ENCODE measurements at places on chromosomes 2 and 18.

- peak; percentile 58 for DNase-seq
These were observed 12.6 kb downstream of the ITPRID2 start for GRCh38 chr2:181904022-181904632.

DNA sequence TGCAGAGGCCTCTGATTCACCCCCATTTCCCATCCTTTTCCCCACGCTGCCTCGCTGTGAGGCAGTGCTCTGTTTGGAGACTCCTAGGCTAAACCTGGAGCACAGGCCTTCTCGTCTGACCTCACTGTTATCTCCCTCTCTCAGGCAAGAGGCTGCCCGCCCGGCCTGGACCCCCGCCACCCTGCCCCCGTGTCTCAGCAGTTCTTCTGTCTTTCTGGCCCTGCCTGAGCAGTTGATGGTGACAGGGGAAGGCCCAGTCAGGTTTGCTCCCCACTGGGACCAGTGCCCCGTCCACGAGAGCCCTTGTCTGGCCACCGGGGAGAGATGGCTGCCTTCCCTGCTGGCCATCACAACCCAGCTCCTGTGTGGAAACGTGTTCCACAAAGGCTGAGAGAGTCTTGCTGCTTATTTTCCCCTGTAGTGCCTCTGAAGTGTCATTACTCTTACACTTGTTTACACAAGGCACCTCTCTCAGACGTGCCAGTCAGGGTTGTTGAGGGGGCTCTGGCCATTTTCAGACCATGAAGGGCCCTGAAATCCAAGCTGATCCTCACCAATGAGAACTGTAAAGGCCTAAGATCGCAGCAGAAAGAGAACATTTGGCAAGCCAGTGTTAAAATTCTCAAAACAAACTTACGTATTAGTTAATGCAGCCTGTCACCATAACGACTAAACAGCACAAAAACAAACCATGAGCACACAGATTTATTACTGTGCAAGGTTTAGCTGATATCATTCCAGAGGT is 210.9 kb downstream of the NDUFA10 start:
- DNase-seq, result no peak

DNA sequence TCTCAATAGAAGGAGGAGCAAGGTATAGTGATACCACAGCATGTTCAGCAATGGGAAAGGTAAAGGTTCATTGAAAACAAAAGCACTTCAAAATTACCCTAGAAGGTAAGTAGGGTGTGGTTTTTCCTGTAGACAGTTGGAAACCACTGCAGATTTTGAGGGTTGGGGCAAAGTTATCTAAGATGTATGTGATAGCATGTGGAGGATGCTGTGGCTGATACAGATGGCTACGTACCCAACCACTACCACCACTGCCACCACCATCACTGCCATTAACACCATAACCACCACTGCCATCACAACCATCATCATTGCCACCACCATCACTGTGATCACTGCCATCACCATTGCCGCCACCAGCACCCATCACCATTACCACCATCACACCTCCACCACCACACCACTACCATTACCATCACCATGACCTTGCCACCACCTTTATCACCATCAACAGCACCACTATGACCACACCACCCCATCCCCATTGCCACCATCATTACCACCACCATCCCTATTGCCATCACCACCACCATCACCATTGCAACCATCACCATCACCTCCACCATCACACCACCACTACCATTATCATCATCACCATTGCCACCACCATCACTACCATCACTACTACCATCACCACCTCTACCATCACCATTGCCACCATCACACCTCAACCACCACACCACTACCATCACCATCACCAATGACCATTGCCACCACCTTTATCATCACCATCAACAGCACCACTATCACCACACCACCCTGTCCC is 3.7 kb downstream of the TMSB10 start:
- no peak for DNase-seq

DNA sequence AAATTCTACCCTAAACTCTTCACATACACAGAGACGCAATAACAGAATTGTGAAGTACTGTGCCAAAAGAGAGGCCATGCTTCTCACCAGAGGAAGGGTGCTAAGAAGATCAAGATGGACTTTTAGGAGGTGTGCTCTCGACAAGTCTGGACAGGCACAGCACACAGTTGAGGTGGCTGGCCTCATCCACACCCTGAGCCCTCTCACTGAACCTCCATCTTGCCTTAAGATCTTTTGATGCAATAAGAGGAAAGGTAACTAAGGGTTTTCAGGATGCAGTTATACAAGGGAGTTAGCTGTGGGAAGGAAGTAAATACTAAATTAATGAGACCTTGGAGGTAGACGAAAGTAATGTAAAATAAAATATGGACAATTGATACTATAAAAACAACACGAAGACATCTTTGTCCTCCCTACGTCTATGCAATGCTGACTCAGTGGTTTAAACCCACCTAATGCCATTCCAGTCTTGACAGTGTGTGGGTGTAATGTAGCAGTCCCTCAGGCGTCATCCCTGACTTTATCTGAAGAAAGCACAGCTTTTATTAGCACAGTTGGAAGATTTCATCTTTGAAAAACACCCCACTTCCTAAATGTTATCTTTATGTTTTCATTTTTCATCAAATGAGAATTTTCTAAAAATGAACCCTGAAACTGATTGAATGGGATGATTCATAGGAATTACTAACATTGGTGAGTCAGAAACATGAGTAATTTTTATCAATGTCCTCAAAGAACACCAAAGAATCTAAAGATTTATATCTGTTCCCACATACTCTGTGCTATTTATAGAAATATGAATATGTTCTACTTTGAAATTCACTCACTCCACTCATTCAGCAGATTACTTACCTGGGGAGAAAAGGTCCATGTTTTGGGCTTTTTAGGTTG is 34.0 kb upstream of the MALL start:
- peak; percentile 92 for DNase-seq

DNA sequence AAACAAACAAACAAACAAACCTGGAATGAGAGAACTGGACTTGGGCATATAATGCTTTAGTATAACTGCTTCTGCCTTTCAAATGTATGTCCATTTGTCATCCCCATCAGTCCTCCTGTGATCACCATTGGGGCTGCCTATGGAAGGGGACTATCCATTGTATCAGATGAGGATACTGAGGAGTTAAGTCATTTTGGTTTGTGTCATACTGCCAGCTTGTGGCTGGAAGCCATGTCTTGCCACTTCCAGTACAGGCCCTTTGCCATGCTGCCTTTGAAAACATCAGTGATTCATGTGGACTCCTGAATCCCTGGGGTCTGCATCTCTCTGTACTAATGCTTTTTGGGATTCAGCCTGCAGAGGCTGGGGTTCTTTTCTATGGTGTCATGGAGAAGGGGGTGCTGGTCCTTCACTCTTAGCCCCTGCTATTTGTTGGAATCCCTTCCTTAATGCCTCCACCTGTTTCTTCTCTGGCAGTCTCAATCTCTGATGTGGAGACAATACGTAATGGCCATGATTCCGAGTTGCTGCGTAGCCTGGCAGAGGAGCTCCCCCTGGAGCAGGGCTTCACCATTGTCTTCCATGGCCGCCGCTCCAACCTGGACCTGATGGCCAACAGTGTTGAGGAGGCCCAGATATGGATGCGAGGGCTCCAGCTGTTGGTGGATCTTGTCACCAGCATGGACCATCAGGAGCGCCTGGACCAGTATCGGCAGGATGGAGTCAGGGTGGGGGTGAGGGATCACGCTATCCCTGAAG is 10.6 kb downstream of the PLCD4 start:
- DNase-seq, result peak; percentile 26

DNA sequence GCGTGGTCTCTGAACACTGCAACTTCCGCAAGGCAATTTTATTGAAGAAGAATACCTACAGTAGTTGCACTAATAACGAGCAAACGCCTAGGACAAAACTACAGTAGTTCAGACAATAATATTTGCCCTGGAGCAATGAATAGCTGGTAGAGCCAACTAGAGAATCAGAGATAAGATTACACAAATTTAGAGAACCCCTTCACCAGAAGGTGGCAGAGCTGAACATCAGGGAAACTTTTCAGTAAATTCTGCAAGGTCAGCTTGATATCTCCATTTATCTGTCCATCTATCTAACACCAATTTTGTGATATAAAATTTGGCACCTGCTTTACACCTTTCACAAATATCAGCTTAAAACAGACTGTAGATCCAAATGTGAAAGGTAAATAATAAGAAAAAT is 43.8 kb downstream of the CDH19 start:
- peak; percentile 12 for DNase-seq

- no peak for DNase-seq
These were observed 18.5 kb upstream of the YWHAQ start for GRCh38 chr2:9649261-9649660.

DNA sequence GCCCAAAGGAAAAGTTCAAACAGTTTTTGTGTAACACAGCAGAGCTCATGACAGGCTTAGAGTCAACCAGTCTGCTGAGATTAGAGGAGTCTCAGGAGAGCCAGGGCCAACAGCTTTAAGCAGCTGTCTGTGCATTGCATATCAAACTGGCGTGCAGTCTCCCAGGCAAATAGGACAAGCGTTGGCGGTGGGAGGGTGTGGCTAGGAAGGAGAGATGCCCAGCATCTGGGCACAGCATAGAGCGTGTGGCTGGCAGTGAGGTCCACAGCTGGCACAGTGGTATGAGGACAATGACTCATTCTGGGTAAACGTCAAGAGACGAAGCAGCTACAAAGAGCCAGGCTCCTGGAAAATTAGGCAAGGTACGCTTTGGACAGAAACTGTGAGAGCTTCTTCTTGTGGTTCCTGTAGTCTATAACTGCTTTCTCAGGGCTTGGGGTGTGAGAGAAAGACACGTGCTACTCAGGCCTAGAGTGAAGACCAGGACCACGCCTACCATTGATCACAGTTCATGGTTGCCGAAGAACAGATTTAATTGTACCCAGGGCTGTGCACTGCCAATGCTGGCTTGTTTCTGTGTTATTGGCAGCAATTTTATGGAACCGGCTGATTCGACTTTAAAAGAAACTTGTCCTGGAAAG is 14.8 kb downstream of the ZAP70 start:
- no peak for DNase-seq

- DNase-seq, result no peak
These were observed 20.8 kb downstream of the TNS1 start for GRCh38 chr2:217981971-217982370.

DNA sequence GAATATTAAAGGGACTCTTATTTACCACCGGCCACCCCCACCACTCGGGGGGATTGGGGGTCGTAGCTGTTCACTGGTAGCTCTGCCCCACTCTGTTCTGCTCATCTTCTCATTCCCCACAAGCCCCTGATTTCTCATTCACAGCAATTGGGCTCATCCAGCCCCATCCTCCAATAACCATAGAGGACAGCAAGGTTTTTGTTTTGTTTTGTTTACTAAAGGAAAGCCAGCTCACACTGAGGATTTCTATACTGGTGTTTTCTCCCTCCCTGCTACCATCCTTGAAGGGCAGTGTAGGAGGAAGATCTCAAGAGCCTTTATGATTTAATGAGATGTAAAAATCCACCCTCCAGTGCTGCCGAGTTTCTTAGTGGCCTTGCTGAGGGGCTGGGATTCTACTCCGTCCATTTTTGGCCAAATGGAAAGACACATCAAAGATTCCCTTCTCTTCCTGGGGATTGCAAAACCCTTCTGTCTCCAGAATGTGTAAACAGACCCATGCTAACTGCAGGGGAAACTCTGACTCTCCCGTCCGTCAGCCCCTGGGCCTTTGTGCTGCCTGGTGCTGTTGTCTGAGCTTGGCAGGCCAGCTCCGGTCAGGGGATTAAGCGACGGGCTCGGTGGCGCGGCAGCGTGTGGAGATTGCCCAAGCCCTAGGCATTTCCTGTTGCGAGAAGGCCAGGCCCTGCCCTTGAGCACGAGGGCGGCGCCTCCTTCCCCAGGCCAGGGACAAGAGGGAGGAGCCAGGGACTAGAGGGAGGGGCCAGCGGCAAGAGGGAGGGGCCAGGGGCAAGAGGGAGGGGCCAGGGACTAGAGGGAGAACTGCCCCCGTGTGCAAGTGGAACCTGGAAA is 165.0 kb downstream of the ANTXR1 start:
- peak; percentile 95 for DNase-seq

- DNase-seq, result peak; percentile 67
These were observed 5.3 kb downstream of the KLF11 start for GRCh38 chr2:10048501-10049171.

GRCh38 chr2:112876971-112877361 is 34.0 kb upstream of the IL37 start:
- peak; percentile 73 for DNase-seq

DNA sequence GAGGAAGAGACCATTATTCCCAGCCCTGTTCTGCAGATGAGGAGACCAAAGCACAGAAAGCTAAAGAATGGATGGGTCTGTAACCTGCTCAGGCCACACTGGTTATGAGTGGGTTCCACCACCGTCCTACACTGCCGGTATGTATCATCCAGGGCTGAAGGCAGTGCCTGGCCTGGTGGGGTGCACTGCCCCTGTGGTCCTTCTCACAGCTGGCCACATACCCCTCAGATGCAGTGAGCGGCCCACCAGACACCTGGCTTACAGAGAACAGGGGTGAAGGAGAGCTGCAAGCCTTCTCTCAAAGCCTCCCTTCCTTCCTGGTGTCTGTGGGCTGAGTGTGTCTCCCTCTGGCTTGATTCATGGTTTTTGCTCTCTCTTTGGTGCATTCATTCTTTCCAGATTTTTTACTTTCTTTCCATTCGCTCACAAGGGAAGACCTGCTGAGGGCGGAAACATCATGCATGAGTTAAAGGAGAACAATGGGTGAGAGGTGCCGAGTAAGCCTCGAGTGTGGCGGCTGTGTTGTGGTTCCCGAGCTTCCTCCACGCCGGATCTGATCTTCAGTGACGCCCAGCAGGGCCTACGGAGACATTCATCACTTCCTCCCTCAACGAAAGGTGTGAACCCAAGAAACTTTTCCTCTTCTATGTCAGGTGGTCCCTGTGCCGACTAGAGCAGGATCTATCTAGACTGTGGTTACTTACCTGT is 62.1 kb upstream of the REL start:
- DNase-seq, result no peak

DNA sequence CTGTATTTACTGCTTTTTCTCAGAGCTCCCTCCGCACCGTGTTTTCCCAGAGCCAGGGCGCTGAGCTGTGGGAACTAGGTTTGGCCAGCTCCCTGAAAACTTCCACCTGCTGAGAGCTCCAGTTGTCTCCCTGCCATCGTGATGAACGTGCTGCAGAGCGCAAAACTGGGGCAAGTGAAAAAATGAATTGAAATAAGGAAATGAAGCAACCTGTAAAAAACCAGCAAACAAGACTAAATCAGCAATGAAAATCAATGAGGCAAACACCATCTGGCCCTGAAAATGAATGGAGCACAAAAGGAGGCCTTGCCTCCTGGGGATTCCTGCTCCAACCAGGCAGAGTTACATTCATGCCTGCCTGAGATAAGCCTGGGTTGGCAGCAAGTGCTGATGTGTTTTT is 129.9 kb downstream of the MARCHF4 start:
- DNase-seq, result no peak

- DNase-seq, result no peak
These were observed 157.1 kb downstream of the PXDN start for GRCh38 chr2:1586923-1587840.

GRCh38 chr2:227430639-227431038 is 41.3 kb upstream of the AGFG1 start:
- DNase-seq, result no peak

DNA sequence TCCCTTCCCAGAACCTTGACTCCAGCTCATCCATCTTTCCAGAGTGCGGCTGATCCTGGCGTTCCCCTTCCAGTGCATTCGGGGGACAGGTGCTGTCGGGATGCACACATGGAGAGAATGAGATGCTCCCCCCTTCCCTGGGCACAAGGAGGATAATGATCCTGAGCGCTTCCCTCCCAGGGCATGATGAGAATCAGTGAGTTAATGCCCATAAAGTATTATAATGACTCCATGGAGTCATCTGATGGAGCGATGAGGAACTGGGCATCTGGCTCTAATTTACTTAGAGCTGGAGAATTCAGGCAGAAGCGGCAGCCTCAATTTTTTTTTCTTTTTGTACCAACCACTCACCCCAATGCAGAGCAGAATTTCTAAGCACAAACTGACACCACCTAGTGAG is 79.6 kb upstream of the SKOR2 start:
- DNase-seq, result no peak

Data from ELR (cell line).